Stimulated activated CD4-positive, alpha-beta T cell treated with anti-CD3 and anti-CD28 coated beads, Interleukin-2, amount 100 ng/mL, for 48 hours (primary cell): ENCODE measurements at places on chromosomes 4 and X.

GRCh38 chr4:8188743-8189550 is 10.1 kb upstream of the SH3TC1 start:
- DNase-seq, result no peak

DNA sequence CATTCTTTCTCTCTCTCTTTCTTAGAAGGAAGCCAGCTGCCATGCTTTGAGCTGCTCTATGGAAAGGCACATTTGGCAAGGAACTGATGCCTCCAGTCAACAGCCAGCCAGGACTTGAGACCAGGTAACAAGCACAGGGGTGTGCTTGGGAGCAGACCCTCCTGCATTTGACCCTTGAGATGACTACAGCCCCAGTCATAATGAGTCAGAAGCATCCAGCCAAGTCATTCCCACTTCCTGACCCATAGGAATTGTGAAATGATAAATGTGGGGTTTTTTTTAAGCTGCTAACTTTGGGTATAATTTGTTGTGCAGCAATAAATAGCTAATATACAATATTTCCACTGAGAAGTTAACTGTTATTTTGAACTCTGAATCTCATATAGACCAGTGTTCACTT is 446.9 kb downstream of the GRXCR1 start:
- DNase-seq, result no peak

DNA sequence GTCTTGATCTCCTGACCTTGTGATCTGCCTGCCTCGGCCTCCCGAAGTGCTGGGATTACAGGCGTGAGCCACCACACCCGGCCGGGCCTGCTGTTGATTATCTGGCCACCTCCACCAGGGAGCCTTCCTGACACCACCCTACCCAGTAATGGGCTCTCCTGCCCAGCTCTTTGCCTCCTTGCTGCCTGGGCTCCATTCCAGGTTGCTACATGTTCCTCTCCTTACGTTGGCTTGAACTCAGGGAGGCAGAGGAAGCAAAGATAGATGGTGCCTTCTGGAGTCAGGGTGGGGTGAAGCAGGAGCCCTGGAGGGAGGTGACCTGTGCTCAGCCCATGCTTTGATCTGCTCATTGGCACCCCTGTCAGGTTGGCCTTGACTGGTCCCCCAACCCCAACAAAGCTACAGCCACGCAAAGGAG is 26.3 kb downstream of the FLNA start:
- DNase-seq, result no peak

DNA sequence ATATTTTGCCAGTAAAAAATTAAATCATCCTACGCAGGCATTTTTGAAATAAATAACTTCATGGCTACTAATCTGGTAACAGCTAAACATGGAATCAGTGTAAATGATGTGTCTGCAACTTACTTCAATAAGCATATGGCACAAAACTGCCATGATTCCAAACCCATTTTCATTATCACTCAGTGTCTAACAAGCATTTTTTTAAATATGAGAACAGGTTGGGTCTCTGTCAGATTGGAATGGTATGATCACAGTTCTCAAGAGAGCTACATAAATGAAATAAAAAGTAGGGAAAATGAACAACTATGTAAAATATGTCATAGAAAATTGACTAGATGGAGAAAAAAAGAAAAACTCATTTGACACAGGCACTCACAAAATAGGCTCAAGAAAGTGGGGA is 476.9 kb upstream of the NWD2 start:
- no peak for DNase-seq

DNA sequence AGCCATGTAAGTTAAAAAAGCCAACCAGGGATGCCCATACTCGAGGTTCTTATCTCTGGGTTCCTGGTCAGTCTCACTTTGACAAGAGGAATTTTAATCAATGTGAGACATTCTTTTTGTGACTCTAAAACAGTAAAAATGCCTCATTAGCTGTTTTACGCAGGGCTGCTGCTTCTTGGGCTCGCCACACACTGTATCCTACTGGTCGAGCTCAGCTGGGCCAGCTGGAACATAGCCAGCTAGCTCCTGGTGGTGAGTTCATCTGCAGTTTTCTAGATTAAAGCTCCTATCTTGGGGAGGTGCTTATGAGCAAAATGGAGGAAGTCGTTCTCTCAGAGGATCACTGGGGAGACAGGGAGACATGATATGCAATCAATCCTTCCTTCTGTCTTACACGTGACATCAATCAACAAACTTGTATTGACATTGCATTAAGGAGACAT is 55.9 kb upstream of the LEF1 start:
- DNase-seq, result no peak

DNA sequence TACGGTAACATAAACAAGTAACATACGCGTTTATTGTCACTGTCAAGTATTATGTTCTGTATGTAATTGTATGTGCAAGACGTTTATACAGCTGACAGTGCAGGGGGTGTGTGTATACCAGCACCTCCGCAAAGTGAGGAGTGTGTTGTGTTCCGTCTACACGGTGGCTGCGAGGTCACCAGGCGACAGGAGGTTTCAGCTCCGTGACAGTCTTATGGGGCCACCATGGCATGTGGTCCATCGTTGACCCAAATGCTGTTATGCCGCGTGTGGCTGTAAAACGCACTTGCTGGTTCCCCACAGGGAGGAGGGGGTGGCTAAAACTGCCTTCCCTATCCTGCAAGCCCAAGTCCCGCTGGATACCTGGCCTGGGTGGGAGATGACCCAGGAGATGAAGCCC is 25.0 kb downstream of the NSG1 start:
- no peak for DNase-seq

DNA sequence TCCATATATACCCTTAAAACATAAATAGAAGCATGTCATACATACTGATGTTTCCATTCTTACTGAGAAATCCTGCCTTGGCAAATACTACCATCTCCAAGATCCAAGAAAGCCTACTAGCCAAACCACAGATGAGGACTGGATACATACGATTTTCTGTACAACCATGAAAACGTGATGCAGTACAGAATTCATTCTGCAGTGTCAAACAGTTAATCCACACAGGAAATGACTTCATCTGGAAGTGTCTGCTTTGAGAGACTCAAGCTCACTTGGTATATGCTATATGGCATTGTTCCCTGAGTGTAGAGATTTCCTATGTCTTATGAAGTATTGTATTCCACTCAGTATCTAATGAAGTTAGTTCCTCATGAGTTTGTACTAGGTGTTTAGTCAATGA is 94.3 kb downstream of the CT47B1 start:
- no peak for DNase-seq

DNA sequence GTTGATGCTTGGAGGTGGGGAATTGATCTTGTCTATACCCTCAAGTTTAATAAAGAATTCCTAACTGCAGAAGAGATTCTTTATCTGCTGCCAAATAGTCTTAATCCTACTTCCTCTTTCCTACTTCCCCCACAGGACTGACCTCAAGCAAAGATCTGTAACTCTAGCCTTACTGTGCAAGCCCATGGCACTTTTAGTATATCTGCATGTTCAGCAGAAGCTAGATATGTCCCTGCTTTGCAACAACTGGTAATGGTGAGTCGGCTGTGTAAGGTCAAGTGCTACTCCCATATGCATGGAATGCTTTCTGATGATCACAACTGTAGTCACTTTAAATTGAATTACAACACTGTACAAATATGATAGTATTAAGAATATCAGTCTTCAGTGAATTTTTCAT is 26.3 kb upstream of the PDS5A start:
- DNase-seq, result no peak

DNA sequence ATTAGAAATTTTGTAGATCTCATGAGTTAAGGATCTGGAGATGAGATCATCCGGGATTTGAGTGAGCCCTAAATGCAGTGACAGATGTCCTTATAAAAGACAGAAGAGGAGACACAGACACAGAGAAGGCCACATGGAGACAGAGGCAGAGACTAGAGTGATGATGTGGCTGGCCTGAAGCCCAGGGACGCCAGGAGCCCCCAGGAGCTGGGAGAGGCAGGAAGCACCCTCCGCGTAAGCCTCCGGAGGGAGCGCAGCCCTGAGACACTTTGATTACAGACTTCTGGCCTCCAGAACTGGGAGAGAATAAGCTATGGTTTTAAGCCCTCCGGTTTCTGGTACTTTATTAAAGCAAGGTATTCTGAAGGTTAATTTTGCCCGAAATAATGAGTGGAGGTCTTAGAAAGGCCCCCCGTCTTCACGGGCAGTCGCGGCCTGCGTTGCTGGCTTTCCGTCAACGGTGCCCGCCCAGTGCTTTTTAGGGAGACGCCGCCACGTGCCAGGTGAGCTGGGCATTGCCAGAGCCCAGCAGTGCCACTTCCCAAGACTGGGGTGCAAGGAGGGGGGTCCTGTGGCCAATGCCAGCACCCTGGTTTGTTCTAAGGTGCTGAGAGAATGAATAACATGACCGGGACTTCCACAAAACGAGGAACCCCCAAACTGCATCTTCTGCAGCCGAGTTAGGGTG is 8.1 kb downstream of the DHRSX start:
- DNase-seq, result no peak

DNA sequence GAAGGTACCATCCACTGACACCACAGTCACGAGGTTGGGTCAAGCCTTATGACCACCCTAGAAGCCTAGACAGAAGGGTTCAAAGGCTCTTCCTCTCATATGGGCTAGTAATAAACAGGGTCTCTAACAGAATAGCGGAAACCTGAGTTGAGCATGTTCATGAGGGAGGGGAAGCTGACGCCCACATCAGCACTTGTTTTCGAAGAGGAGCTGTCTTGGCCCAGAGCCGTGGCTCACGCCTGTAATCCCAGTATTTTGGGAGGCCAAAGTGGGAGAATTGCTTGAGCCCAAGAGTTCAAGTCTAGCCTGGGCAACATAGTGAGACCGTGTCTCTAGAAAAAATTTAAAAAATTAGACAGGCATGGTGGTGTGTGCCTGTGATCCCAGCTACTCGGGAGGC is 21.5 kb upstream of the TMSB4X start:
- DNase-seq, result no peak
